Testis (tissue), 5 donors: ENCODE measurements at places on chromosomes 4 and X. TPM values are rescaled to one million over a fixed set of nuclear protein-coding genes. Genes with fewer than 3 reads are reported as not detected.
A peak's percentile ranks its signal among the peaks of the same experiment; 100 is the strongest.

FAM241A gene
- 6.2 TPM for total RNA-seq

CFAP99 gene
- total RNA-seq = 30.5 TPM

MAGEA10 gene
- total RNA-seq = 6.3 TPM

TKTL2 gene
- total RNA-seq = 47.5 TPM

SPANXN4 gene
- total RNA-seq = 1.4 TPM

FGG gene
- 2.8 TPM for total RNA-seq

NHS gene
- 25.7 TPM for total RNA-seq

ABCG2 gene
- 9.5 TPM for total RNA-seq

CT45A7 gene
- total RNA-seq = not detected

ARL9 gene
- total RNA-seq = 4.7 TPM

TMEM47 gene
- 12.7 TPM for total RNA-seq

DCLK2 gene
- 18.4 TPM for total RNA-seq

DNA sequence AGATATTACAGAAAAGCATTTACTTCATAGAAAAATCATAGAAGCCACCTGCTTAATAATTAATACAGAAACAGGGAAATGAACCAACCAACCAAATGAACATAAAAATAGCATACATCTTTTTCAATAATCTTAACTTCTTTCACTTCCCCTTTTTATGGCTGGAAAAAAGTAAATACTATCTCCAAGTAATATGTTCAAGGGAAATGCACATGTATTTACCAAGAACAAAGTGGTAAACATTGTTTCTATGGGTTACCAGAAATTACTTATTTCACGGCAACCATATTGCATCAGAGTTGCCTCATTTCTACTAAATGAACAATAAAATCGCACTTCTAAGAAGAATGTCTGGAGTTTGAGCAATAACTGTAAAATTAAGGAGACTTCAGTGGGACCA lies 321.3 kb downstream of the TMA16 start:
- H3K36me3 ChIP-seq = no peaks in the 10 kb centered on the region
- no peak overlapping the region for H3K27ac ChIP-seq
- DNase-seq = no peak
- no peak overlapping the region for H3K4me3 ChIP-seq
- H3K4me1 ChIP-seq = no peaks in the 10 kb centered on the region

DNA sequence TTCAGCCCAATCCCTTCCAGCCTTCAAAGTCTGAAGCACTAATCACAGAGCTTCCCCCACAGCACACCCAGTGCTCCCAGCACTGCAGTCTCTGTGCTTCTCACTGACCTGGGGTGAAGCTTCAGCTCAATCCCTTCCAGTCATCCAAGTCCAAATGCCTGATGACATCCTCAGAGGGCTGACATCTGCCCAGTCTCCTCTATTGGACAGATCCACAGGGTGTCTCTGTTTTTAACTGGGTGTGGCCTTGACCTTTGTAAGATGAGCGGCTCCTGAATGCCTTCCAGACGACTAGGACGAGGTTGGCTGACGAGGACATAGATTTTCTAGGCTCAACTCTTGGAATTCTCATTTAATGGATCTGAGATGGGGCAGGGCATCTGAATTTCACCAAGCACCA lies 7.6 kb upstream of the SLC2A9 start:
- no peaks in the 10 kb centered on the region for H3K27me3 ChIP-seq
- H3K4me3 ChIP-seq = no peak overlapping the region
- H3K36me3 ChIP-seq = no peaks in the 10 kb centered on the region
- peaks cover 7% of the 10 kb centered on the region for H3K4me1 ChIP-seq
- DNase-seq = no peak
- H3K27ac ChIP-seq = no peak overlapping the region

DNA sequence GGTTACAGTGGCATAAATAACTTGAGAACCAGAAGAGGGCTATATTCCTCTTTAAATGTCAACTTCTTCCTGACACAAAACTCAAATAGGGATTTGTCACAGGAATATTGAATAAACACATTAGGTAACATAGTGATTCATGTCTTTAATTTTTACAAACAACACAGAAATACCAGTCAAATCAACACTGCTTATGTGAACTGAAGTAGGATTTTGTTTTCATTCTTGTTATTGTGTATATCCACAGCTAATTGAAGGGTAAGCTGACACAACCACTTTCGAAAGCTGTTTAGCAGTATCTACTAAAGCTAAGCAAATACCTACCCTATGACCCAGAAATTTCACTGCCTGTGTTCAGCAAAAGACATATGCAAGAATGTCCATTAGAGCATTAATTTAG lies 120.4 kb upstream of the EOLA2 start:
- no peak overlapping the region for H3K27ac ChIP-seq
- no peaks in the 10 kb centered on the region for H3K4me1 ChIP-seq
- DNase-seq = no peak
- no peaks in the 10 kb centered on the region for H3K27me3 ChIP-seq
- no peak overlapping the region for H3K4me3 ChIP-seq

DNA sequence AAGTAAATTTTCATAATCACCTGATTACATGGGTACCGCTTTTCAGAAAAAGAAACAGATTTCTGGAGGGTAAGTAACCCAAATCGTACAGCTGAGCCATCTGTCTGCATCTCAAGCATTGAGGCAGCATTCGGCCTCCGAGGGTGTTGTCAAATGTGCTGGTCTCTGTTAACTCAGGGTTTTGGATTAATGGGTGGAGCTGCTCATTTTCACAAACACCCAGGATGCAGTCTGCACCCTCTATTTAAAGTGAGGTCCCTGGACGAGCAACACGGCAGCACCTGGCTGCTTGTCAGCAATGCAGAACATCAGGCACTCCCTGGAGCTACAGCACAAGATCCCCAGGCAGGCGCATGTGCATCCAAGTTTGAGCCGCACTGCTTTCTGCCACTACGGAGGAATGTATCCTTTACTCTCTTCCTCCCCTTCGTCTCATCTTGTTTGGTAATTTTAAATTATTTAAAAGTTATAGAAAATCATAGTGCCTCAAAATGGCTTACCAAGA lies 24.7 kb upstream of the NAP1L5 start:
- no peak for DNase-seq
- no peaks in the 10 kb centered on the region for H3K36me3 ChIP-seq
- no peaks in the 10 kb centered on the region for H3K27me3 ChIP-seq
- H3K27ac ChIP-seq = no peak overlapping the region

- H3K27ac ChIP-seq = no peak overlapping the region
- no peak overlapping the region for H3K4me3 ChIP-seq
- no peaks in the 10 kb centered on the region for H3K4me1 ChIP-seq
These were observed 36.9 kb downstream of the PAQR3 start for GRCh38 chr4:78902298-78902697.

GRCh38 chrX:15359701-15360100 lies 24.4 kb upstream of the PIGA start:
- DNase-seq = no peak
- no peak overlapping the region for H3K4me3 ChIP-seq
- H3K27ac ChIP-seq = no peak overlapping the region
- H3K4me1 ChIP-seq = no peaks in the 10 kb centered on the region

- no peak overlapping the region for H3K4me3 ChIP-seq
- no peak for DNase-seq
- H3K4me1 ChIP-seq = no peaks in the 10 kb centered on the region
- H3K27me3 ChIP-seq = no peaks in the 10 kb centered on the region
- H3K27ac ChIP-seq = no peak overlapping the region
- H3K36me3 ChIP-seq = no peaks in the 10 kb centered on the region
These were observed 12.7 kb upstream of the CXCL8 start for GRCh38 chr4:73727685-73728084.

DNA sequence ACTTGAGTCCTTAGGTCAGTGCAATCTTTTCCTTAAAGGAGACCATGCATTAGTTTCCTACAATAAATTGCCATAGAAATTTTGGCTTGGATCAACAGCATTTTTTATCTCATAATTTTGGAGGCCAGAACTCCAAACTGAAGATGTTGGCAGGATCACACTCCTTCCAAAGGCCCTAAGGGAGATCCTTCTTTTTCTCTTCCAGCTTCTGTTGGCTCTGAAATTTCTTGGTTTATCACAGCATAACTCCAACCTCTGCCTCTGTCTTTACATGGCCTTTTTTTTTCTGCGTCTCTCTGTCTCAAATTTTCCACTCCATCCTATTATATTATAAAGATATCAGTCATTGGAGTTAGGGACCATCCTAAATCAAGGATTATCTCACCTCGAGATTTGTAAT lies 282.2 kb downstream of the STIM2 start:
- no peaks in the 10 kb centered on the region for H3K27me3 ChIP-seq
- no peak overlapping the region for H3K4me3 ChIP-seq
- no peak for DNase-seq
- no peak overlapping the region for H3K27ac ChIP-seq

- no peaks in the 10 kb centered on the region for H3K4me1 ChIP-seq
These were observed 18.9 kb downstream of the ZBTB49 start for GRCh38 chr4:4308800-4309441.

DNA sequence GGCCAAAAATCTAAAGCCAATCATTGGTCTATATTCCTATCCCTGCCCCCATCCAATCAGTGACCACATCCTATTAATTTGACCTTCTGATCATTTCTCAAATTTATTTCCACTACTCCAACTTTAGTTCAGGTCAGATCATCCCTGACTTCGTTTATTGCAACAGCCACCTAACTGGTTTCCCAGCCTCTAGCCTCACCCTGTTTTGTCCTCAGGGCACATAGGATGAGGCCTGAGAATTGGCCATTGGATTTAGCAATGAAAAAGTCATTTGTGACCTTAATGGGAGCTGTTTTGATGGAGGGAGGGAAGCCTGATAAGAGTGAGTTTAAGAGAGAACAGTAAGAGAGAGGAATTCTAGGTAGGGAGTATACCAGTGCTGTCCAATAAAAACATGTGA lies 155.0 kb downstream of the AMMECR1 start:
- H3K36me3 ChIP-seq = no peaks in the 10 kb centered on the region
- H3K4me1 ChIP-seq = no peaks in the 10 kb centered on the region
- H3K27me3 ChIP-seq = no peaks in the 10 kb centered on the region
- no peak for DNase-seq
- no peak overlapping the region for H3K27ac ChIP-seq
- H3K4me3 ChIP-seq = no peak overlapping the region

- H3K4me3 ChIP-seq = no peak overlapping the region
- no peak overlapping the region for H3K27ac ChIP-seq
- no peak for DNase-seq
These were observed 120.4 kb downstream of the CT47B1 start for GRCh38 chrX:120755066-120755846.

DNA sequence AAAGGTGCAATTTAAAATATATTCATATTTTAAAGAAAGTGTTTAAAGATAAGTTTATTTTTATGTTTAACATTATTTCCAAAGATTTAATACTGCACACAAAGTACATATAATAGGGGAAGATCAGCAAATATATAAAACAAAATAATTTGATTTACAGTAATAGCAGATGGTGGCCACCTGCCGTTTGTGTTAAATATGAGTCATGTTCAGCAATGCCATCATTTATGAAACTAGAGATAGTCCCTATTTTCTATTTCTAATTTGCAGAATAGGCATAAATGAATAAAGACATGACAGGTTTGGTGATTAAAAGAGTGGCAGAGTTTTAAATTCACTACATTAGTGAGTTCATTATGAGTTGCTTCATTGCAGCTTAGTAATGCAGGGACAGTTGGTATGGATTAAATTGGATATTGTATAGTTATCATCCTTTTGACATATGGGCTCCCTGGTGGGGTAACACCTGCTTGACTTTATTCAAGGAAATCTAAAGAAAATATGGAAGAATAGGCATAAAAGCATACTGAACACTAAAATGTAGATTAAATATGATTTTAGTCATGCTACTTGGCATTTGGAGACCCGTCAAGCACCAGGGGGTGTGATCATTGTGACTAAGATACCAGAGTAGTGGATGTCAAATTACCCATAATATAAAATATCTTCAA lies 78.8 kb upstream of the BANK1 start:
- no peak overlapping the region for H3K27ac ChIP-seq
- no peak for DNase-seq
- H3K36me3 ChIP-seq = no peaks in the 10 kb centered on the region
- no peaks in the 10 kb centered on the region for H3K27me3 ChIP-seq

DNA sequence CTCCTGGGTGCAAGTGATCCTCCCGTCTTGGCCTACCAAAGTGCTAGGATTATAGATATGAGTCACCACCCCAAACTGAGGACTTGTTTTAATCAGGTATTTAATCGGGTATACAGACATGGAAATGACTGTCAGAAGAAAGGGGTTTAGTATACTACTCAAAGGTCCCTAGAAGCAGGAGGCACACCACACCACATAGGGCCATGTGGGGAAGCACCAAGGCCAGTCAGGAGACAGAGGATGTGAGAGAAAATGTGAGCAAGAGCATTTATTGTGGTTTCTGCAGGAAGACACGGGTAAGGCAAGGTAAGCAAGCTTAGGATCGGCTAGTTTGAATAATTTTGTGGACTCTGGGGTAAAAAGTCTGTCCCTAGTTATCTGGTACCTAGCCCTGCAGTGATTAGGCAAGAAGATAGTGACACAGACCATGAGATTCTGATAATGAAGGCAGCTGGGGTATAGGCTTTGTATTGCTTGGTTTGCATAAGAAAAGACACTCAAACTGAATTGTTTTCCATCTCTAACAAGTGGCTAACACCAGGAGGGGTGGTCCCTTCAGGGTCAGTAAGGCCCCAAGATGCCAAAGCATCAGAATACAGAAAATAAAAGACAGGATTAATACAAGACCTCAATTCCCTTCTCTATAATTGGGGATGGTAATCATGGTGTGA lies 408.8 kb upstream of the F9 start:
- DNase-seq = no peak
- H3K4me1 ChIP-seq = no peaks in the 10 kb centered on the region
- H3K27me3 ChIP-seq = no peaks in the 10 kb centered on the region

- no peak overlapping the region for H3K4me3 ChIP-seq
- H3K27me3 ChIP-seq = no peaks in the 10 kb centered on the region
- peaks cover 3% of the 10 kb centered on the region for H3K4me1 ChIP-seq
- H3K27ac ChIP-seq = peak overlapping the region; percentile 51
- peak; percentile 60 for DNase-seq
- H3K36me3 ChIP-seq = no peaks in the 10 kb centered on the region
These were observed 173.9 kb upstream of the PGRMC2 start for GRCh38 chr4:128461291-128462102.

DNA sequence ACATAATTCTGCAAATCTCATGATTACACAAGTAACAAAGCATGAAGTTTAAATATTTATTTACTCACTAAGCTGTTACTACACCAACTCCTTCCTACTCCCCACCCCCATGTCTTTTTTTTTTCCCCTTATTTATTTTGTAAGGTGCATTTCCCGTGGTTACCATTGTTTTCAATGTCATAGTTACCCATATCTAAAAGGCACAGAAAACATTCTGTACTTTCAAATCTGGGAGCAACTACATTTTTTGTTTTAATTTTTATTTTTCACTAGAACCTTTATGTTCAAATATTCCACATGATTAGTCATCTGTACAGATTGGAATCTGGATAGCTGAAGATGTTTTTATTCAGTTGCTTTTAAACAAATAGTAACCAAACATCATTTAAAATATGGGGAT lies 62.8 kb downstream of the PPP3CA start:
- no peak for DNase-seq
- H3K27me3 ChIP-seq = no peaks in the 10 kb centered on the region
- peaks cover 15% of the 10 kb centered on the region for H3K4me1 ChIP-seq
- no peak overlapping the region for H3K4me3 ChIP-seq
- no peaks in the 10 kb centered on the region for H3K36me3 ChIP-seq

DNA sequence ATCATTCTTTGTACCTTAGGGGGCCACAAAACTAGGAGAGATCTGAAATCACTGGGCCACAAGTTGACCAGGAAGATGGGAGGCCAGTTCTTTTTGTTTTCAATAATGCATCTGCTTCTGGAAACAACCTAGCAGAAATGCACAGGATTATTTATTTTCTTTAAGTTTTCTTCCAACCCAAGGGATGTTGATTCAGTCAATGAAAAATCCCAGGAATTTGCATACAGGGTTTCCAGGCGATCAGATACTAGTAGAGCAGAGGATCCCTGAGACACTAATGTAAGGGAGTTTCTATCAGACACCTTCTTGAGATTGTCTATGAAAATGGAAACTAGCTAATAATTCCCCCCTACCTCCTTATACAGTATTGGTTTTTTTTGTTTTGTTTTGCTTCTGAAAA lies 7.4 kb downstream of the ATOH1 start:
- no peaks in the 10 kb centered on the region for H3K36me3 ChIP-seq
- no peak overlapping the region for H3K27ac ChIP-seq
